ENCODE measurements at places on chromosomes 4 and X.
A peak's percentile ranks its signal among the peaks of the same experiment; 100 is the strongest.

DNA sequence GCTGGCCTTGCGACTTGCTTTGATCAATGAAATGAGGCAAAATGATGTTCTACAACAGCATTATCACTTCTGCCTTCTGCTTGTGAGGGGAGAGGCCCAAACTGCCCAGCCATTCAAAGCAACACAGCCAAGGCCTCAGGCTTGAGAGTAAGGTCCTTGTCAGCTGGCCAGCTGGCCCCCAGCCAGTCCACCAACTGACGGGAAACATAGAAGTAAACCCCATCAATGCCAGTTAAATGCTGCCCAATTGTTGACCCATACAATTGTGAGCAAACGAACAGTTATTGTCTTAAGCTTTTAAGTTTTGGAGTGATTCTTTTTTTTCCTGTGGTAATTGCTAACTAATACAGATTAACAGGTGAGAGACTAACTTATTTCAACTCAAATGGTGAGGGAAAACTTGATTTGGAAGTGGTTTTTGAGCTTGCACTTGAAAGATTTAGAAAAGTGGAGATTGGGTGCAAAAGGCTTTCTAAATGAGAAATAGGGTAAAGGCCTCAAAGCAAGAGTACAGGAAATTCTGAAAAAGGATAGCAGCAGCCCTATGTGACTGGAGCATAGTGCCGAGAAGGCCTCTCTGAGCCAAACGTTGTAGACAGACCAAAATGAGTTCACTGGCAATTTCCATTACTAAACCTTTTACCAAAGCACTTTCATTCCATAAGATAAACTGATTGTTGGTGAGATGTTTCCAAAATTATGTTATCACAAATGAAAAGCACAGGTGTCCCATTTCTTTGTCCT lies 66.9 kb downstream of the ARHGEF38 start:
- DNase-seq: no peak

DNA sequence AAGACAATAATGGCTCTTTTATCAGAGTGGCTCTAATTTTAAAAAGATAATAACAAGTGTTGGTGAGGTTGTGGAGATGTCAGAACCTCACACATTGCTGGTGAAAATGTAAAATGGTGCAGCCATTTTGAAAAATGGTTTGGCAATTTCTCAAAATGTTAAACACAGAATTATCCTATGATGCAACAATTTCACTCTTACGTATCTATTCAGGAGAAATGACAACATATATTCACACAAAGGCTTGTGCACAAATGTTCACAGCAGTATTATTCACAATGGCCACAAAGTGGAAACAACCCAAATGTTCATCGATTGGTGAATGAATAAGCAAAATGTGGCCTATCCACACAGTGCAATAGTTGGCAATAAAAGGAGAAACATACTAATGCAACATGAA lies 24.7 kb downstream of the ENPP6 start:
- no peak for DNase-seq

GRCh38 chrX:119073911-119074310 lies 1.1 kb downstream of the CT47C1 start:
- no peak for DNase-seq

- DNase-seq: peak; percentile 69
Observed at GRCh38 chr4:6916587-6917460, 7.2 kb downstream of the TBC1D14 start.

DNA sequence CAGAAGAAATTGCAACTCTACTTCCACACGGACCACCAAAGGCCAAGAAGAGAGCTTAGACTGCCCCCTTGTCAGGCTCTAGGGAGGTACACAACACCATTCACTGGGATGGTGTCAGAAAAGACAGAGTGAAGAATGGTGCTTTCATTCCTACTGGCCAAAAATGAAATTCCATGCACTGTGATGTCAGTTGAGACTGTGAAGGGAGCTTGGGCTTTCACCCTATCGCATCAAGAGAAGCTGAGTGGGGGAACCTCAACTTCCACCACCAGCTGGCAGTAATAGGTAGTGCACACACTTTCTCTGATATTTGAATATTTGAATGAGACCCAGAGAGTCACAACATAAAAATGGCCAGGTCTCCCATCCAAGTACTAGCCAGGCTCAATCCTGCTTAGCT lies 65.9 kb downstream of the ZNF711 start:
- no peak for DNase-seq

DNA sequence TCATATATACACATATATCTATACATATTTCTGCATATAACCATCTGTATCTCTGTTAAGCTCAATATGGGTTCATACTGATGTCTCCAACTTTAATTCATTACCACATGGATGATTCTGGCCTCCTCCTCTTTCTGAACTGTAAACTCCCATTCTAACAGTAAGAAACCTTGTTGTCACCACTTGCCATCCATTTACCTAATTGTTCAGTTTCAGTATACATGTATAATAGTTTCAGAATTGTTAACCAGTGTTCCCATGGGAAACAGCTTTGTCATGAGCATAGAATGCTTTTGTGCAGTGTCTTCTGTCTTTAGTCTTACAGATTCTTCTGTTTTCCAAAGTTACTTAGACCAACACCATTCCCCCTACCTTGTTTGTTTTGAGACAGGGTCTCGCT lies 35.9 kb downstream of the SLC9A6 start:
- DNase-seq: no peak

GRCh38 chrX:125198546-125198945 lies 121.1 kb upstream of the TEX13C start:
- no peak for DNase-seq

DNA sequence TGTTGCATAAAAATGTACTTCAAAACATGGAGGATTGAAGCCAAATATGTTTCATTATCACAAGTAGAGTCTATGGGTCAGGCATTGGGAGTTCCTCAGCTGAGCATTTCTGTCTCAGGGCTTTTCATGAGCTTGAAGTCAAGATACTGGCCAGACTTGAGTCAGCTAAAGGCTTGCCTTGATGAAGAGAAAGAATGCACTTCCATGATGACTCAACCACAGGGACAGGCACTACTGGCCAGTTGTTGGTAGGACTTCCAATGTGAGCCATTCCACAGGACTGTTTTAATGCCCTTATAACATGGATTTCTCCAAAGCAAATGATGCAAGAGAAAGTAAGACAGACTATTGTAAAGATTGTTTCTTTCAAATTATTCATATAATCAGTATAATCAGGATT lies 895.6 kb downstream of the RAB28 start:
- no peak for DNase-seq

DNA sequence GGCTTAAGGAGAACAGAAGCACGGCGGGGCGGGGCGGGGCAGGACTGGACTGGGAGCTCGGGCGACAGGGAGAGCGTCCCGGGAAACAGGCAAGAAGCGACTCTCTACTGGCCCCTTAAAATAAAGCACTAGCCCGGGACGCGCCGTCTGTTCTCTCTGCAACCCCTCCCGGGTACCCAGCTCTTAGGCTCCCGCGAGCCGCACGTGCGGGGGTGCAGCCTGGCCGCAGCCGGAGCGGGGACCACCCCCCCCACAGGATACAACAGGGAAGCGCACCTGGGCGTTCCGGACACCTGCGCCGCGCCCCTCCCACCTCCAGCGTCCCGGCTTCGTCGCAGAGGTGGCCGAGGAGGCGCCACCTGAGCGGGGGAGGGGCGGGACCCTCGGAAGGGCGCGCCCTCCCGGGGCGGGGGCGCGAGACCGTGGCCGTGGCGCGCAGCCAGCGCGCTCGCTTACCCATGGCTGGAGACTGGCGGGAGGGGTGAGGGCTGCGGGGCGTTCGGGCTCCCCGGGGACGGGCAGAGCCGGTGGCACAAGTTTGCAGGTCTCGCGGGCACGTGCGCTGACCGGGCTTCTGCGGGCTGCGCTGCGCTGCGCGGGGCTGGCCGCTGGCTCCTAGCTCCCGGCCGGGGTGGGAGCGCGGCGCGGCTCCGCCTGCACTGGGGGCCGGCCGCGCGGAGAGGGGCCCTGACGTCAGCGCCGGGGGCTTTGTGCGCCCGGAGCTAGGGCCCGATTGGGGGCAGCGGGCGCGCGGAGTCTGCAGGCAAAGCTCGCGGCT lies 91.5 kb downstream of the GEMIN8 start:
- DNase-seq: no peak

DNA sequence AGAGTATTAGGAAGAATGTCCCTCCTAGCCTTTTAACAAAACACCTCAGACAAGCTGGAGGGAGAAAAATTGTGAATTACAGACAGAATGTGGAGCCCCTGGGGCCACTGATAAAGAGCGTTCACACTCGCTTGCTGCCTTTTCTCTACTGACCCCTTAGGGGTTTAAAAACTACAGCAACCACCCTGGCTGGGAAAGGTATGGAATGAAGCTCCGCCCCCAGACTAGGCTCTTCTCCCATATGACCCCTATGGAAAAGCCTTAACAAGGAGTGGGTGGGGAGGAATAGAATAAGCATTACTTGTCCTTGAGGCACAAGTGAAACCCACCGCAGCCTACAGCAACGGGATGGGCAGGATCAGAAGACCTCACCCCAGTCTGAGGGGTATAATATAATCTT lies 26.3 kb downstream of the ANKRD50 start:
- no peak for DNase-seq

DNA sequence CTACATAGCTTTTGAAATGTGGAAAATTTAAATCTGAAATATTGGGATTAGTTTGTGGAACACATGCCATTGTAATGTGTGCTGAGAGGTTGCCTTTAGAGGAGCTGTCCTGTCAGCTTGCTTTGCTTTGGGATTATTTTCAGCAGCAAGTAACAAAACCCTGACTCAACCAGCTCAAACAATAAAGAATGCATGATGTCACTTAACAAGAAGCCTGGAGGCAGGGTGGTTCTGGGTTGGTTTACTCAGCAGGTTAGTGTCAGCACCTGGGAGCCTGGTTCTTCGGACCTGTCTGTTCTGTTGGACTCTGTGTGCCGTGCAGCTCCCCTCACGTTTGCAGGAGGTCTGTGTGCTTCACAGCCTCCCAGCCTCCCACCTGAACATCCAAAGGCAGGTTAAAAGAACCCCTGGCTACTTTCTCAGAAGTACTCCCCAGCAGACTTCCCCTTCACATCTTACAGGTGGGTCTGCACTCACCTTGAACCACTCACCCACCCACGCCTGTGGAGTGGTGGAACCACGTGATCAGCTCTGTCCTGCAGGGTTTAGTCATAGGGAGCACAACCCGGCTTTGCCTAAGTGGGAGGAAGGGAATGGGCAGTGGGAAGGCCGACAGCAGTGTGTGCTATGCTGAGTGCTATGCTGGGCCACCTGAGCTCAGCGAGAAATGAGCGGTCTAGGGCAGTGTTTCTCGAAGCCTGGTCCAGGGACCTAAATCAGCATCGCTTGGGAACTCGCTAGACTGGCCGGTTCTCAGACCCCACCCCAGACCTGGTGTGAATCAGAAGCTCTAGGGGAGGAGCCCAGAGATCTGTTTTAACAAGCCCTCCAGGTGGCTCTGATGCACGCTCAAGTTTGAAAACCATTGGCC lies 20.4 kb downstream of the TMEM131L start:
- no peak for DNase-seq

- no peak for DNase-seq
Observed at GRCh38 chr4:86755388-86755787, 93.8 kb downstream of the SLC10A6 start.

- no peak for DNase-seq
Observed at GRCh38 chrX:49198540-49199314, 1.3 kb downstream of the SYP start.

GRCh38 chr4:137432446-137433311 lies 99.6 kb downstream of the PCDH18 start:
- no peak for DNase-seq

GRCh38 chr4:140105436-140105835 lies 48.5 kb downstream of the MAML3 start:
- DNase-seq: no peak

GRCh38 chr4:65096630-65097029 lies 573.7 kb downstream of the EPHA5 start:
- DNase-seq: no peak

DNA sequence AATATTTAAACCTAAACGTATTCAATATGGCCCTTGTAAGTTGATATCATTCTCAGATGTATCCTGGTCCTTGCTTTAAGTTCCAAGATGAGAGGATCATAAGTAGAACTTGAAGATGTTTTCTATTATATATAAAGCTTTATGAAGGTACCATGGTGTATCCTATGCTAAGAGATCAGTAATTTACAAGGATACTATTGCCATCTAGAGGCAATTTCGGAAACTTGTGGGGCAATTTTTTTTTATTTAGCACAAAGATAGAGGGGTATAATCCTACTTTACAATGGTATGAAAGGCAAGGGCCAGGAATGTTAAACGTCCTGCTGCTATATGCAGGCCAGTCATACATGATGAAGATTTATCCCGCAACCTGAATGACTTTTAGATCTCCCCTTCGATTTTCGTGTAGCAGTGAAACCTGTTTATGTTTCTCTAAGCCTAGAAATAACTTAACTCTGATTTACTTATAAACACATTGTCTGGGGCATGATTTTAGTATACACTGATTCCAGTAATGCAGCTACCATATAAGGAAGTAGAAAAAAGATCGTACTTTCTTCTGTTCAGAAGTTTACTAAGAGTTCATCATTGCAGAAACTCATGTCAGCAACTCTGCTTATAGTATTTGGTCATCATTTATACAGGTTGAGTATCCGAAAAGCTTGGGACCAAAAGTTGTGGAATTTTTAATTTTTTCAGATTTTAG lies 2.6 kb downstream of the SLC25A31 start:
- peak; percentile 75 for DNase-seq

- DNase-seq: no peak
Observed at GRCh38 chr4:124974152-124974551, 261.6 kb upstream of the ANKRD50 start.

DNA sequence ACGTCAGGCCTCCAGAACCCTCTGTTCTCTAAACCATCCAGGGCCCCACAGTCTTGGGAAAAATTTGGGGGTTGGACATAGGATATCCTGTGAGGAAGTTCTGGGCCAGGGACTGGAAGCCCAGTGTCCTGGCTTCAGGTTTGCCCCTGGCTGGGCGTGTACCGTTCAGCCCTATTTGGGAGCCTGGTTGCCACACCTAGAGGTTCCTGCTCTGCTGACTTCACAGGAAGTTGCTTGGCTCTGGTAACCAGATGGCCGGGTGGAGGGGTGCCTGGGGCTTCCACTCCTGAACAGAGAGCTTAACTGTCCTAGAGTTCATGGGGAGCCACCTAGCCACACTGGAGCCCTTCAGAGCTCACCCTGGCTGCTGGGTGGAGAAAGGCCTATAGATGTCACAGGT lies 1.1 kb downstream of the TAFAZZIN start:
- DNase-seq: no peak

DNA sequence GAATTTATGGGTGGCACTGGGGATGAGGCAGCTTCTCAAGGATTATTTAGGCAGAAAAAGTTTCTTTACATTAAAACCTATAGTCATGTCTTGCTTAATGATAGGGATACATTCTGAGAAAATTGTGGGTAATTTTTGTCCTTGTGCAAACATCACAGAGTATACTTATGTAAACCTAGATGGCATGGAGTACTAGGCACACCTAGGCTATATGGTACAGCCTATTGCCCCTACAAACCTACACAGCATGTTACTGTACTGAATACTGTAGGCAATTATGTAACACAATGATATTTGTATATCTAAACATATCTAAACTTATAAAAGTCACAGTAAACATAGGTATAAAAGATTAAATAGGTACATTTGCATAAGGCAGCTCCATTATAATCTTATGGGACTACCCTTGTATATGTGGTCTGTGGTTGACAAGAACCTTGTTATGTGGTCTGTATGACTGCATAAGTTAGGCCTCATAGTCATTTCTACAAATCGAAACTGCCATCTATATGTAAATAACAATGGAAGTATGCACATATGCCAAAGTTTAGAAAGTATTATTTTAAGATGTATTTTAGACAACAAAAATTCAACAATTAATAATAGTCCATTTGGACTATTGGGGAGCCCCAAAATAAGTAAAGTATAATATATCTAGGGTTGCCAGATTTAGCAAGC lies 87.3 kb downstream of the CFAP299 start:
- DNase-seq: no peak

GRCh38 chrX:9851890-9852289 lies 65.7 kb downstream of the SHROOM2 start:
- no peak for DNase-seq

Measured in suppressor macrophage treated with lipopolysaccharide for 1 hour (primary cell).